Retinal pigment epithelial cell (primary cell): ENCODE measurements at places on chromosomes 4 and X.

DNA sequence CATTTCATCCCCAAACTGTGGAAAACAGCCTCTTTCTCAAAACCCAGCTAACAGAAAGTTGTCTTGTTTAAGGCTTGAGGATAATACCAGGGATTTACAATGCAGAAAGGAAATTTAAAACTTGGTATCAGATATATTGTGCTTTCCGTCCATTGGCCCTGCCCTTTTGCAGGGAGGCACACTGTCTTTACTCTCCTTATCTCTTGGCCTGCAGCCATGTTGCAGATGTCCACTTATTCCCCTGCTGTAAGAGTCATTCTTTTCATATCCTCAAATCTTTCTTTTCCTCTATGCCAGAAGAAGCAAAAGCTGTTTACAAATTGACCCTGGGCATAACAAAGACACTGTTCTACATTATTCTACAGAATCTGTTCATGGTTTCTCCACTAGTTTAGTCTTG is 75.6 kb upstream of the DYNLT3 start:
- no peak for DNase-seq

GRCh38 chrX:24728530-24728929 is 34.8 kb downstream of the POLA1 start:
- no peak for DNase-seq

GRCh38 chr4:118942465-118942864 is 53.8 kb downstream of the SYNPO2 start:
- no peak for DNase-seq

- peak; percentile 81 for DNase-seq
These were observed 1668.6 kb upstream of the AGA start for GRCh38 chr4:179110816-179111215.

- DNase-seq, result no peak
These were observed 25.5 kb upstream of the NXT2 start for GRCh38 chrX:109511113-109511512.

DNA sequence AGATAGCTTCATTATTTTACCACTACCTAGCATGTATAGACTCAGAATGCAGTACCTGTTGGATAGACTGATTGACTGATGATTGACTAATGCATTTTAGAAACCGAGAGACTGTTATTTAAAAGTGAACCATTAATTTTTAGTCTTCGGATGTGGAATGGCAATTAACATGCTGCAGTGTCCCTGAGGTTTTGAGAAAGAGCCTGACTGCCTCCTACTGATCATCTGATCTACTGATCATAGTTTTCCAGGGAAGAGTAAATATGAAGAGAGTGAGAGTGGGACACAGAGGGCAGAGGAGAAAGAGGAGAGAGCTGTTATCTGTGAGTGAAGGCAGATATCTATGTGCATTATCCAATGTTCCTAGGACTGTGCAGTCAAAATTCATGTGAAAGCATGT is 764.7 kb downstream of the TRIML1 start:
- DNase-seq, result no peak

GRCh38 chr4:48653217-48654014 is 126.7 kb downstream of the FRYL start:
- DNase-seq, result no peak

- DNase-seq, result no peak
These were observed 249.4 kb downstream of the ARHGAP10 start for GRCh38 chr4:147981305-147981704.

- no peak for DNase-seq
These were observed 55.0 kb downstream of the MRPL1 start for GRCh38 chr4:77917601-77918000.

DNA sequence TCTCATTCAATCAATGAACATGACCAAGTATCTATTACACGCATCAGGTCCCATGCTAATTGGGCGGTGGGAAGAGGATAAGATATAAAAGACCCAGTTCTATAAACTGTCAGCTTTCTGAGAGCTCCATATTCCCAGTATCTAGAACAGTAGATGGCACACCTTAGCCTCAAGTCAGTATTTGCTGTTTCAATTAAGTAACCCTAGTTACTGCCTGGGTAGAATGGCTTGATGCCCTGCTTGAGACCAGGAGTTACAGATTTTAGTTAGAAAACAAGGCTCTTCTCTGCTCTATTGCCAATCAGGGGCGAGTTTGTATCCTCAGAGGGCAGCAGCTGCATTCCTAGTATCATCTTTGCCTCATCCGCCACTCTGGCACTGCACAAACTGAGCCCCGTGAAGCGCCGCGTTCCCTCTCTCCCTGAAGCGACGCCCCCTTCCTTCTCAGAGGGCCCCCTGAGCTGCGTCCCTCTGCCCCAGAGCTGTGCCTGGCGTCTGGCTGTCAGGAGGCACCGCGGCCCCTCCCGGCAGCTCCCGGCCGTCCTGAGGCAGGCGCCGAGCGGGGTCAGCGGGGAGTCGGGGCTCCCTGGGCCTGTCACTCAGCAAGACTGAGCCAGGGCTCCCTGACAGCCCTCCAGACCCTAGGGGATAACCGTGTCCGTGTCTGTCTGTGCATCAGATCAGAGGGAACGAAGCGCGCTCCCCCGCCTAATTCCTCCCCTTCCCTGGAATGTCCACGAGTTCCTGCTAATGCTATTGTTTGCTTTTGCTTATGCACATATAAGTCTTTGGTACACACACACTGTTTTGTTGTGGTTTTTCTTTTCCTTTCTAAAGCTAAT is 212.4 kb upstream of the TTC29 start:
- DNase-seq, result peak; percentile 60

GRCh38 chr4:163194593-163194992 is 27.9 kb upstream of the NAF1 start:
- DNase-seq, result no peak

DNA sequence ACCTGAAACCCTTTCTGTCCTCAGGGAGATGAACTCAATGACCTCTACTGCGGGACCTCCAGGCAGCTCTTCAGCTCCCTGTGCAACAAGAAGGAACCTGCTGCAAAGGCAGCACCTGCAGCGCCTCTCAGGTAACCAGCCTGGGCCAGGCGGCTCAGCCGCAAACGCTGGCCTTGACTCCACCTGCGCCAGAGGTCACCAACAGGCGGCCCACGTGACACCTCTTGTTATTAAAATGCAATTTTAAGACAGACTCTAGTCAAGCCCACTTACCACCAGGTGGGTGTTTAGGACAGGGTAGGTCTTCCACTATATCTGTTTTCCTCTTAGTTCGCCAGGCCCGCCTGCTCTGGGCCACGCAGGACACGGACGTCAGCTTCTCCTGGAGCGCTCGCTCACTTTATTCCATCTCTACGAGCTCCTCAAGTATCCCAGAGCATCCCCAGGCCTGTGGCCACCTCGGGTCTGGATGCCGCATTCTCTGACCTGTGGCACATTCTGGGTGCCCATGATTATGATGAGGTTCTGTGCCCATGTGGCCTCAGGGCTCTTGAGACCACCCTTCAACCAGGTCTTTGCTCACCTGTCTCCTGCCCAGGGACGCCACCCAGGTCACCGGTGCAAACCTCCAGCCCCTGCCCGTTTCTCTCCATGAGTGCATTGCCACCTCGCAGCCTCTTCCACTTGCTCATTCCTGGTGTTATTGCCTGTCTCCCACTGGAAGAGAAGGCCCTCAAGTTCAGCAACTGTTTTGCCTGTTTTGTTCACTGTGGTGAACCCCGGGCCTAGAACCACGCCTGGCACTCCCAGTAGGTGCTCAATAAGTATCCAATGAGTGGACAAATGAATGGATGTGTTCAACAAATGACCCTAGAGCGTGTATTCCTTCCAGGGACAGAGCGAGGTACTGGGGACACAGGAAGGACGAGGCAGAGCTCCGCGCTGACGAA is 32.8 kb upstream of the JAKMIP1 start:
- DNase-seq, result no peak

- no peak for DNase-seq
These were observed 46.9 kb downstream of the SMAD1 start for GRCh38 chr4:145528601-145529000.

DNA sequence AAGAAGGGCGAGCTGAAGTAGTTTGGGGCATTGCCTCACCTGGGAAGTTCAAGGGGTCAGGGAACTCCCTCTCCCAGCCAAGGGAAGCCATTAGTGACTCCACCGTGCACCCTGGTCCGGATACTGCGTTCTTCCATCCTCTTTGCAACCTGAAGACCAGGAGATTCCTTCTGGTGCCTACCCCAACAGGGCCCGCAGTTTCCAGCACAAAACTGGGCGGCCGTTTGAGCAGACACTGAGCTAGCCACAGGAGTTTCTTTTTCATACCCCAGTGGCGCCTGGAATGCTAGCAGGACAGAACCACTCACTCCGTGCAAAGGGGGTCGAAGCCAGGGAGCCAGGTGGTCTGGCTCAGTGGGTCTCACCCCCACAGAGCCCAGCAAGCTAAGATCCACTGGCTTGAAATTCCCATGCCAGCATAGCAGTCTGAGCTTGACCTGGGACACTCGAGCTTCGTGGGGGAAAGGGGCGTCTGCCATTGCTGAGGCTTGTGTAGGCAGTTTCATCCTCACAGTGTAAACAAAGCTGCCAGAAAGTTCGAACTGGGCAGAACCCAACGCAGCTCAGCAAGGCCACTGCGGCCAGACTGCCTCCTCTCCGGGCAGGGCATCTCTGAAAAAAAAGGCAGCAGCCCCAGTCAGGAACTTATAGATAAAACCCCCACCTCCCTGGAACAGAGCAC is 1039.4 kb upstream of the IGFBP7 start:
- no peak for DNase-seq

- DNase-seq, result no peak
These were observed 149.8 kb downstream of the STIM2 start for GRCh38 chr4:27010334-27010940.

DNA sequence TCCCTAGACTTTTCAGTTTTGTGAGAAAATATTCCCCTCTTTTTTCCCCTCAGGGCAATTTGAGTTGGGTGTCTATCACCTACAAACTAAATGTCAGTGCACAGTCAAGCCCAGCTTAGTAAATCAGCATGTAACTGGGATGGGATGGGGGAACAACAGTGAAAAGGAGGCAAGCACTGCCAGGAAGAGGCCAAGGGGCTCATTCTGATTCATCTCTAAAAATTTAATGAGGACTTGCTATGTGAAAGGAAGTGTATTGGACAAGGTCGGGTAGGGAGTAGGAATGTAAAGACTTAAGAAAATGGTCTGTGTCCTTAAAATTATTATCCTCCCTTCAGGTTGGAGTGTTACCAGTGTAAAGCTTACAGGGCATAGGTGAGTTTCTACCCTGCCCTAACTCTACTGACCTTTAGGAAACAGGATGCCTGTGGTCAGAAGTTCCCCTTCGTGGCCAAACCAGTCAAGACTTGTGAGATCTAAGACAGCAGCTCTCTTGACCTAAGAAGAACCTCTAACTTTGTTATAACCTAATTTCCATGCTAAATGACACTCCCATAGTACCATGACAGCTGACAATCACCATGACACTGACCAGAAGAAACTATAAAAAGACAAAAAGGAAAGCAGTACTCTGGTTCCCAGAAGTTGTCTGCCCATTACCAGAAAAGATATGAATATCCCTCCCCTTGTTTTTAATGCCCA is 194.4 kb upstream of the LDB2 start:
- no peak for DNase-seq

DNA sequence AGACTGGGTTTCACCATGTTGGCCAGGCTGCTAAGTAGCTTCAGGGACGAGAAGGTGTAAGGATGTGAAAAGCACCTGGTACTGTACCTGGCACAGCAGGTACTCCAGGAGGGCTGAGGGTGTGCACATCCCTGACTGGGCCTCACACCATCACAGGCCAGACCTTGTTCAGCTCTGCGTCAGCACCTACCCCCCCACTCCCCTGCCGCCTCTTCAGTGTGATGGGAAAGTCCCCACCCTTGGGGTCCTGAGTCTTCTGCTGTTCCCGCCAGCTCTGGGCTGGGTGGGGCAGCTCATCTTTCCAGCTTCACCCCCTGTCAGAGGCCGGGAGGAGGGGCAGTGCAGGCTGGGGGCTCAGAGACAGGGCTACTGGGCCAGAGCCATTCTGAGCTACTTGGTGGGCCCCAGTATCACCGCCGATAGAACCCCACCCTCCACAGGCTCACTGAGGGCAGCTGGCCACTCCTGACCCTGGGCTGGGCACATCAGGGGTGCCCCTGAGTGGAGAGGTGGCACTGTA is 6.7 kb upstream of the SH3BP2 start:
- DNase-seq, result no peak

DNA sequence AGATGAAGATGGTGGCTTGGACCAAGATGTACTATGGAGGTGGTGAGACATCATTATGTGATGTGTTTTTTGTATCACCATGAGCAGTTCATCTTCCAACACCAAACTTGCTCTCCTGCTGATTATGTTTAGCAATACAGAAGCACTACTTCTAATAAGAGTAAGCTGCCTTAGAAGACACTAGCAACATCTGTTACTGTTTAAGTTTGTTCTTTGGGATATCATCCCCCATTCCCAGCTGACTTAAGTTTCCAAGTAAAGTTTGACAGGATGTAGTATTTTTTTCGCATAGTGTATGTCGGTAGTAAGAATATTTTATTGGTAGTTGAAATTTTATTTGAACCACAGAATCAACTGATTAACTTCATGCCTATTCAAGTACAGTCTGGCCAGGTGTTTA is 123.5 kb upstream of the BMPR1B start:
- no peak for DNase-seq

DNA sequence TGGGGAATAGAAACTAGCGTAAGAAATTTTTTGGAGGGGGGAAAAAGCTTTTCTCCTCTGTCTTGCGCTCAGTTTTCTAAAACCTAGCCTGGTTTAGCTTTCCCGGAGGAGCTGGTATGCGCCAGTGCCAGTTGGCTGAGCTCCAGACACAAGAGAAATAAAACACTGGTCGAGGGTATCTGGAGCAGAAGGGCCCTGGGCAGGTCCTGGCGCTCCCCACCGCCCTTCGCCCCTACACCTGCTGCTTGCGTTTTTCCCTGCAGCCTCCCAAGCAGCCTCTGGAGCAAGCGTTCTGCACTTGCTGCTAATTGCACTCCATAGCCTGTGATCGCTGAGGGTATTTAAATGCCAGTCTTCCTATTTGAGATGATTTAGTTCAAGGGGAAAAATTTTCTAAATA is 816 bp downstream of the EREG start:
- DNase-seq, result no peak

- DNase-seq, result no peak
These were observed 87.9 kb downstream of the ZXDA start for GRCh38 chrX:57822398-57822797.

- DNase-seq, result no peak
These were observed 3.0 kb upstream of the CITED1 start for GRCh38 chrX:72308566-72309296.

DNA sequence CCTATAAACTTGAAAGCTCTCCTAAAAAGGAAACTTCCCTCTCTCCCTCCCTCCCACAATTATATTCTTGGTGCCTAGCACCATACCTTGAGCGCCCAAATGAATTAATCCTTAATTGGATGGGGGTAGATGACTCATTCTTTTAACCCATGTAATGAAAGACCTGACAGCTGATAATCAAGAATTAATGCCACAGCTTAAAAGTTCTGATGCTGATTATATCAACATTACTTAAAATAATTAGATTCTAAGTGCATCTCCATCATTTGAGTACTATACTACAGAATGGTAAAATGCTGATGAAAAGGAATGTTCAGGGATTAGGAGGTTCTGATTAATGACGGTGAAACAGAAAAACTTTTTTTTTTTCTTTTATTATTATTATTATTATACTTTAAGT is 117.0 kb downstream of the ENOX2 start:
- DNase-seq, result no peak

GRCh38 chrX:104122829-104123228 is 10.5 kb downstream of the ZCCHC18 start:
- no peak for DNase-seq
